Keratinocyte (primary cell): ENCODE measurements at places on chromosomes 5 and 9. TPM values are rescaled to one million over a fixed set of nuclear protein-coding genes. Genes with fewer than 3 reads are reported as not detected.

Gene ZNF484
- 2.7 to 4.0 TPM (median 2.9 TPM) in 3 replicates for polyA plus RNA-seq

DNA sequence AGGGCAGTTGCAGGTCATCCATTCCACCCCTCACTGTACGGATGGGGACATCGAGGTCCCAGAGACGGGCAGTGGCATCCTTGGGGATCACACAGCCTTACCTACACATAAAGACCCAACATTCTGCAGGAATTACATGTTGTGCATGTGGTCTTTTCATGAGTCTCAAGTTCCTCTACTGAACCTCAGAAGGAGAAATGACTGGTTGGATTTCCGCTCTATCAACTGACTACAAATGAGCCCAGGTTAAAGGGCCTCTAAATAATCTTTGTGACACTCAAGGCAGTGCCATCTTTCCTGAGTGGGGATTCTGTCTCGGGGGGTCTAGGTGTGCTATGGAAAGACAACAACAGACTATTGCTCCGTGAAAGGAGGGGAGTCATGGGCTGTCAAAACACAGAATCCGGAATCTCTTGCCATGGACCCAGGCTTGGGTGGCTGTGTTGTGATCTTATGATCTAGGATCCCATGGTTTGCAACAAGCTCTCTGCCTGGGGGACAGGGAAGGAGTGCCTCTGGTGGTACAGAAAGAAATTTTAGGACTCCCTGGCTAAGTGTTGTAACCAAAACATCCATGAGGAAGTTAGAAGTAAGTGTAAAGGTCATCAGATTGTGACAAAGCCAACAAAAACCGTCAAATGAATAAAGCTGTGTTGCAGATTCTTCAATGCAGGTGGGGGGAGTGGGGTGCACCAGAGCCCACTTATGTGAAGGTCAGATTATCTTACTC is 1.9 kb upstream of the SLC31A2 start:
- no peak for DNase-seq

Gene TAF1L
- 0.01 TPM in 1 of 3 replicates, not detected in the others for polyA plus RNA-seq

- no peak for DNase-seq
Observed at GRCh38 chr5:75260708-75261107, 24.0 kb upstream of the ANKRD31 start.

DNA sequence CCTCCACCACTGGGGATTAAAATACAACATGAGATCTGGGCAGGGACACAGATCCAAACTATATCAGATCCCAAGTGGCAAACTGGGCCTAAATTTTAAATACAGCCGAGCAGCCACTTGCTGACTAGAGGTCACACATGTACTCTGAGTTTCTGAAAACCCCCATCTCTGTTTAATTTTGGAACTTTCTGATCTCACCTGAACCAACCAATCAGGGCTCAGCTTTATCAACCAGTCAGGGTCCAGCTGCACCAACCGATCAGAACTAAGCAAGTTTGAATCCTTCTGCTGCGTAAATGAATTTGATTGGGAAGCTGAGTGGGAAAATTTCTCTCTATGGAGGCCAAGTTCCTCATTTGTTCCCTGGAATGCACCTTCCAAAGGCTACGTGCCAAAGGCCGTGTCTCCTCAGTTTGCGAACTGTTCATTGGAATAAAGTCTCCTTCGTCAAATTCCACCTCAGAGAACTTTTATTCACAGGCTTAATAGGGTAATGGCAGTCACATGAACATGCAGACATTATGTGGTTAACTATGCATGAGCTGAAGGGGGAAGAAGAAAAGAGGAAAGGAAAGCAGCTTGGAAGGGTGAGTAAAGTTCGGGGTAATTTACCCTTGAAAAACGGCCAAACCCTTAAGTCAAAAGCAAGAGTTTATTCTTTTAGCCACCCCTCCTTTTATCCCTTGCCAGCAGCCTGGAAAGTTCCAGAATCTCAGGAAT is 3.7 kb downstream of the CD180 start:
- DNase-seq, result no peak

- DNase-seq, result no peak
Observed at GRCh38 chr9:114121227-114122135, 22.4 kb upstream of the KIF12 start.

Gene CDKN2A
- 65.1 to 125 TPM (median 65.3 TPM) in 3 replicates for polyA plus RNA-seq

- DNase-seq, result no peak
Observed at GRCh38 chr5:121189342-121190305, 662.1 kb upstream of the FTMT start.

GRCh38 chr5:146254223-146254622 is 50.8 kb downstream of the RBM27 start:
- DNase-seq, result no peak

DNA sequence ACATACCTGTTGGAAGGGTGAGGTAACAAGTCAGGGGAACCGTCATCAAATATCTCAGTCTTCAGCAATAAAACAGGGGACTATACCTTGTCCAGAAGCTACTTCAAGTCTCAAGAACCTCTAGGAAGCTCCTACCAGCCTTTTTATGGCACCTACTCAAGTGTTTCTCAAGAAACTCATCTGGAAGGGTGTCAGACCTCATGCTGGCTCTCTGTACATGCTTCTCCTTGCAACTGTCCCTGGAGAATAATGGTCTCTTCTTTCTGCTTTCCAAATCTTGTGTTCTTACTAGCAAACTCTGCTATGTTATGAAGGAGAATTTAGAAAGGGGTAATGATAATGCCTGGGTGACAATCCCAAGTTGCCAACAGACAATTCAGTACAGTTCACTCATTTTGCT is 8.3 kb upstream of the PTAR1 start:
- no peak for DNase-seq

Gene PCDHB11
- not detected in 3 replicates for polyA plus RNA-seq

Gene SV2C
- 0.02 to 0.34 TPM (median 0.08 TPM) in 3 replicates for polyA plus RNA-seq

- no peak for DNase-seq
Observed at GRCh38 chr5:55241746-55242145, 8.3 kb upstream of the CCNO start.

Gene UGT3A1
- polyA plus RNA-seq, result not detected in 3 replicates

GRCh38 chr9:103941104-103941503 is 153.0 kb upstream of the SMC2 start:
- DNase-seq, result no peak

GRCh38 chr9:91994422-91994821 is 44.4 kb upstream of the ROR2 start:
- no peak for DNase-seq

GRCh38 chr5:129760636-129761325 is 12.9 kb downstream of the MINAR2 start:
- DNase-seq, result no peak

GRCh38 chr9:1369297-1369696 is 319.1 kb downstream of the DMRT2 start:
- DNase-seq, result no peak

Gene ADAMTS12
- polyA plus RNA-seq, result 0.31 to 0.92 TPM (median 0.49 TPM) in 3 replicates
